Stimulated activated CD4-positive, alpha-beta T cell treated with anti-CD3 and anti-CD28 coated beads, Interleukin-1b, Interleukin-23, amount 100 ng/mL, for 4 hours (primary cell): ENCODE measurements at places on chromosomes 11 and 22.

- no peak for DNase-seq
These were observed 1060.7 kb downstream of the FAM181B start for GRCh38 chr11:81673001-81673400.

DNA sequence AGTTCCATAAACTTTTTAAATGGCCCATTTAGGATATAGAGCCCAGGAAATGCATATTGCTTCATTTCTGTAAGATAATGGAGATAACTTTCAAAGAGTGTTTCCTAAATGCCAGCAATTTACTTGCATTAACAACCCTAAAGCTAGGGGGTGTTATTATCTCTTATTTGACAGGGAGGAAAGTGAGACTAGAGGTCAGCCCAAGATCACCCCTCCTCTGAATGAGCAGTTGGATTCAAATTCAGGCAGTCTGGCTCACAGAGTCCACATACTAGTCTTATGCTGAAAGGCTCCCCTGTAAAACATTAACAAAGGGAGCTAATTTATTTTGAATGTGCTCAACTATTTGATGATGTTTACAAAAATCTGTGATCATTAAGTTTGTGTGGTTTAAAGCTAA lies 49.9 kb upstream of the TRIM77 start:
- DNase-seq, result no peak

DNA sequence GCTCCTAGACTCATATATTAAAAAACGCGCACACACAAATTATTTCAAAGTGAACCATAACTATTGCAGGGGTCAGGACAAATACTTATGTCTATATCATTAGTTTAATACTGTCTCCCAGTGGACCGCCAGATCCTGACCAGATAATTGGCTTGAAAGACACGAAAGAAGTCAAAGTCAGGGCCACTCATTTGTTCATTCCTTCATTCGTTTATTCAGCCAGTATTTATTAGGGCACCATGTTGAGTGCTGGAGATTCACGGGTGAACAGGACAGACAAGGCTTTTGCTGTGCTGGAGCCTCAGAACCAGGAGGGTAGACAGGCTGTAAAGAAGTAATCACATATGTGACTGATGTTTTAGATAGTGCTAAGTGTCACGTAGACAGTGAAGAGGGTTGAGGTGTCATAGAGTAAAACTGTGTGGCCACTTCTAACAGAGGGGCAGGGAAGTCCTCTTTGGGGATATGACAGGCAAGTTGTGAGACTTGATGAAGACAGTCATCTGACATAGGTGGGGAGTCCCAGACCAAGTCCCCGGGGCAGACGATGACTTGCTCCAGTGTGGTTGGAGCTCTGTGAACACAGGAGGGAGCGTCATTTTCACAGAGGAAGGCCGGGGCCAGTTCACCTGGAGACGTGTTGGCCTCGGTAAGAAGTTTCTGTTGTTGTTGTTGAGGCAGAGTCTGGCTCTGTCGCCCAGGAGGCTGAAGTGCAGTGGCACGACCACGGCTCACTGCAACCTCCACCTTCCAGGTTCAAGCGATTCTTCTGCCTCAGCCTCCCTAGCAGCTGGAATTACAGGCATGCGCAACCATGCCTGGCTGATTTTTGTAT lies 25.9 kb downstream of the RBX1 start:
- DNase-seq, result no peak

- no peak for DNase-seq
These were observed 943.7 kb downstream of the METTL15 start for GRCh38 chr11:29051935-29052334.
